CD4-positive, alpha-beta T cell treated with Interleukin-4 for 4 hours (primary cell): ENCODE measurements at places on chromosomes 2 and 18.

DNA sequence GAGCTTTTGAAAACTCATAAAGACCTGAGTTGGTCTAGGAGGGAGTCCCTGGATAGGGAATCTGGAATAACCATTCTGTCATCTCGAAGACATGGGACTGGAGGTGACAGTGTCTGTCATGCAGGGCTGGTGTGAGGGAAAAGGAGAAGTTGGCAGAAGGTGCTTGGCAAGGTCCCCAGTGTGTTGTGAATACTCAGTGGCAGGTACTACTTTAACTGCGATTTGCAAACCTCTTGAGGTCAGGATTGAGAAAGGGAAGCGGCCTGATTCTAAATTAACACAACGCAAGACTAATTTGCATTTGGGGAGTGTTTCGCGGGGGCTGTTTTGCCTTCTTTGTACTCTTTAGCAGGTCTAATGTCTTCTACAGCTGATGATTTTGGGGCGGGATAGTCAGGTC is 77.0 kb upstream of the TMEM200C start:
- DNase-seq, result no peak

- no peak for DNase-seq
Measured at GRCh38 chr2:15734674-15735483, 143.2 kb downstream of the DDX1 start.

GRCh38 chr2:39796134-39796533 is 17.1 kb upstream of the THUMPD2 start:
- DNase-seq, result no peak

- no peak for DNase-seq
Measured at GRCh38 chr2:12330916-12331315, 385.8 kb upstream of the TRIB2 start.
